NCI-H69 (cell line): ENCODE measurements at places on chromosomes 16 and 17.

GRCh38 chr17:41894791-41895331, 23.9 kb downstream of the ACLY start:
- DNase-seq = no peak

DNA sequence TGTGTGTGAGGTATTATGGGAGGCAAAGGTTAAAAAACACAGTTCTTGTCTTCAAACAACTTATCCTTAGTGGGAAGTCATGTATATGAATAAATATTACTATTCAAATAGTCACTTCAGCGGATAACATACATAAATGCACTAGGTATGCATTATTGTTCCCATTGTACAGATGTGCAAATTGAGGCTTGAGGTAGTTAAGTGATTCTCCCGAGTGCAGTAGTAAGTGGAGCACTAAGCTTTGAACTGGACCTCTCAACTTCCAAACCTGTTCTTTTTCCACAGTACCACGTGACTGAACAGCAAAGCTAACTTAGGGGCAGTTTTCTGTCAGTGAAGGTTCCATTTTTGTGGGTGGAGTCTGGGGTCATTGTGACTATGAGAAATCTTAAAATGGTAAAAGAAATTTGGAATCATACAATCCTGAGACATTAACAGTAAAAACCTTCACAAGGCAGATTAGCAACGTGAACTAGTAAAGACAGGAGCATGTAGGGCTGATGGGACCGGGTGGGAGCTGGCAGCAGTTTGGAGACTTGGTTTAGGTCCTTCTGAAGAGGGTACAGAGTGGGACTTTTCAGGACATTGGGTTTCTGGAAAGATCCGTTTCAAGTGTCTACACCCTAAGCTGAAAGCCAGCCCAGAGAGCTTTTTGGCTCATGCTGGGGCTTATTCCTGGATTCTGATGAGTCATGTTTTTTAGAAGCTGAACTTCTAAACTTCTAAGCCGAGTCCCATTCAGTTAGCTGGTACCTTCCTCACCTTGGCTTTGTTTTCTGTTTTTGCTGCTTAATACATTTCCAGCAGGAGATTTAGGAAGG, 204.9 kb downstream of the PRKCA start:
- DNase-seq = peak; percentile 25

GRCh38 chr16:7839568-7839967, 506.9 kb downstream of the RBFOX1 start:
- no peak for DNase-seq

DNA sequence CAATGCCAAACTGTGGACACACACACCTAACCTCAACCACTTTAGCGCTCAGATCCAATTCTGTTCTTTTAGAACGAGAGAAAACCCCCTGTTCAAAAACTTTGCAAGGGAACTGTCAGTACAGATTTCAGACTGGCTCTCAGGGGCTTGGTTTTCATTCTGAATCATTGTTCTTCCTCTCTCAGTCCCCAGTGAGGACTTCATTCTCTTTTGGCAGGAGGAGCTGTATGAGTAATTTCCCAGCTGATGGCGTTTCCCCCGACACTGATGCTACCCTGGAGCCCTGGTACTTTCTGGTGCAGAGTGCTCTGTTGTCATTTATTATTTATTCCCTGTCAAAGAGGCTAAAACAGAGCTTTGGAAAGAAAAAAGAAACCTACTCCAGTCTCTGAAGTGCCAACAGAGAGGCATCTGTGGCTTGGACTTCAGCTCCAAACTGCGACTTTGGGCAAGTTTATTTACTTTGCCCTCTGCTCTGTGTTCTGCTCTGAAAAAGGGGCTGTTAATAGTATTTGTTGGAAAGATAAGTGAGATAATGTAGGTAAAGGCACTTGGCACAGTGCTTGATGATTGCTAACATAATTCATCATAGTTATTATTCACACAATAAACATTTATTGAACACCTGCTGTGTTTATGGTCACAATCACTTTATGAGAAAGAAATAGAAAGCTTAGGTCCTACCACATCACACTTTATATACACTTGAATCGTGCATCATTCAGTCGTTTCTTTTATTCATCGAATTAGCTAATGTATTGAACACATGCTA, 28.3 kb downstream of the ETV4 start:
- DNase-seq = no peak

GRCh38 chr17:56834380-56835263, 671 bp downstream of the DGKE start:
- peak; percentile 82 for DNase-seq

- DNase-seq = peak; percentile 67
Measured at GRCh38 chr17:29149431-29150064, 30.6 kb downstream of the MYO18A start.
